ENCODE measurements at places on chromosomes 12 and 14.

- no peak for DNase-seq
Observed at GRCh38 chr14:104552738-104553125, 26.8 kb upstream of the C14orf180 start.

DNA sequence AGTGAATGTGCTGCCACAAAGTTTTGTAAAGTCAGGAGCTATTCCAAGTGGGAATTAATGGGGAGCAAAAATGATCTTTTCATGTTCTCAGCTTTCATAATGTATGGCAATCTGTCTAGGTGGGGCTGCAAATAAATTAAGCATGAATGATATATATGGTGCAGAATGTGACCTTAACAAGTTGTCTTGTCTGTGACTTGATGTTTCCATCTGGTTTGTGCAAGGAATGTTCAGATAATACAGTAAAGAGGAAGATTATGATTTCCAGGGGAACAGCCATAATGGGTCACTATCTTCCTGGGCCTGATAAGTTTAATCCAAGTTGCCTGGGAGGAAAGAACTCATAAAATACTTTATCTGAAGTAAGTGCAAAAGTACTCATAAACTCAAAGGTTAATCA is 1815.8 kb upstream of the FLRT2 start:
- no peak for DNase-seq

DNA sequence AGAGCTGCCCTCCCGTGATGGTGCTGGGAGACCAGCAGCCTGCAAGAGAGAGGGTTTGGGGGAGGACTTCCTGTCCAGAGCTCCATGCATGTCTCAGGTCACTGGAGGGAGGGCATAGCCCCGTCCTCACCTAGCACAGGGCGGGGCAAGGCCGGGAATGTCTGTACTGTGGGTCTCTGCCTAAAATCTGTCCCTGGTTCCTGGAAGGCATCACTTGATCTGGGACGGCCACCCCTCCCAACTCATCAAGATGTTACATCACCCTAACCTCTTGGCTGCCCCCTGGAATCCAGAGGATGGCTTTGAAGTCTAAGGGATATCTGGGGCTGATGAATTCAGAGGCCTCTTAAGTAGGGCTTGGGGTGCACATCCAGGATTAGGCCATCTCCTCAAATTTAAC is 37.0 kb upstream of the MEG3 start:
- peak; percentile 18 for DNase-seq

DNA sequence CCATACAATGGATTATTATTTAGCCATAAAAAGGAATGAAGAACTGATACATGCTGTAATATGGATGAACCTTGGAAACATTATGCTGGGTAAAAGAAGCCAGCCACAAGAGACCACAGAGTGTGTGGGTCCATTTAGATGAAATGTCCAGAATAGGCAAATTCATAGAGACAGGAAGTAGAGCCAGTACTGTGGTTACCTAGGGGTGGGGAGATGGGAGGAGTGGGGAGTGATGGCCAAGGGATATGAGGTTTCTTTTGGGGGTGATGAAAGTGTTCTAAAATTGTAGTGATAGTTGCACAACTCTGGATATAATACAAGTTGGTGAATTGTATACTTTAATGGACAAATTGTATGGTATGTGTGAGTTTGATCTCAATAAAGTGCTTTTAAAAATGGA is 18.6 kb downstream of the JDP2 start:
- no peak for DNase-seq

- DNase-seq: no peak
Observed at GRCh38 chr12:116551952-116552772, 7.0 kb upstream of the MAP1LC3B2 start.

GRCh38 chr12:122403831-122404230 is 18.6 kb downstream of the CLIP1 start:
- DNase-seq: no peak

GRCh38 chr14:46646796-46647195 is 4.8 kb downstream of the RPL10L start:
- no peak for DNase-seq

- no peak for DNase-seq
Observed at GRCh38 chr14:26794731-26795130, 196.9 kb upstream of the NOVA1 start.

GRCh38 chr12:116333402-116333801 is 55.9 kb upstream of the MED13L start:
- DNase-seq: no peak

GRCh38 chr12:111328138-111328537 is 40.8 kb downstream of the PHETA1 start:
- DNase-seq: no peak

DNA sequence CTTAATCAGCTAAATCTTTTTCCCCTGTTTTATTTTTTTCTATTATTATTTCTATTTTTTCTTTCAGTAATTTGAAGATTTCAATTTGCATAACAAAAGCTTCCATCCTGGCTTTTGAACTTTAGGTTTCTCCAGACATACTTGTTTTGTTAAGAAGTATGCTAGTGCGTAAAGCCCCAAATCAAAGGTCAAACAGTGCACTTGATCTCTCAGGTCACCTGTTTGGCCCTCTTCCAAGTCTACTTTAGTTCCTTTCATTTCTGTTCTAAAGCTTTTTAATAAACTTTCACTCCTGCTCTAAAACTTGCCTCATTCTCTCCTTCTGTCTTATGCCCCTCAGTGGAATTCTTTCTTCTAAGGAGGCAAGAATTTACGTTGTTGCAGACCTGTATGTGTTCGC is 54.6 kb upstream of the ATXN7L3B start:
- no peak for DNase-seq

GRCh38 chr12:45852508-45852907 is 123.0 kb downstream of the ARID2 start:
- no peak for DNase-seq

- DNase-seq: peak; percentile 69
Observed at GRCh38 chr12:22046090-22046967, at the start of gene CMAS. Gene CMAS (plus strand): TSS chr12:22046218. CDS start chr12:22046304, 86 bp downstream.

- no peak for DNase-seq
Observed at GRCh38 chr12:1793426-1794210, 26.7 kb upstream of the LRTM2 start.

- no peak for DNase-seq
Observed at GRCh38 chr14:51006324-51006723, 62.0 kb upstream of the PYGL start.

GRCh38 chr14:78182722-78183121 is 12.5 kb downstream of the NRXN3 start:
- DNase-seq: no peak

DNA sequence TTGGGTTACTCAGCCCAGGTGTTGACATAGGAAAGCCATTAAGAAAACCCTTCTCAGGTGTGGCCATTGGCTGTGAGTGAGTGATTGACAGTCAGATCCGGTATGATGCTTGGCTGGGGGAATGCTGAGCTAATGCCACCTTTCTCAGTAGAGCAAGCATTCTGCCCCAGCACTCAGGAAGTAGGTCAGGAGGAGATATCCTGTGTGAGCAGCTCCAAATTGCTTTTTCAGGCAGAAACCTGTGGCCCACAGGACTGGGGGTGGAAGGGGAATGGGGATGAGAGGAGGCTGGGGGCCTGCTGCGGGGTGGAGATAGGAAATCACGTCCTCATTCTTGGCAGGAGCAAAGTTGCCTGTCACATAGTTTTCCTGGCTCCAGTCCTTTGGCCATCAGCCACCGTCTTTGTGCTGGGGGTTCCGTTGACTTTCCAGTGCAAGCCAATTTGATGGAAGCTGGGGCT is 55.7 kb downstream of the NINJ2 start:
- no peak for DNase-seq

DNA sequence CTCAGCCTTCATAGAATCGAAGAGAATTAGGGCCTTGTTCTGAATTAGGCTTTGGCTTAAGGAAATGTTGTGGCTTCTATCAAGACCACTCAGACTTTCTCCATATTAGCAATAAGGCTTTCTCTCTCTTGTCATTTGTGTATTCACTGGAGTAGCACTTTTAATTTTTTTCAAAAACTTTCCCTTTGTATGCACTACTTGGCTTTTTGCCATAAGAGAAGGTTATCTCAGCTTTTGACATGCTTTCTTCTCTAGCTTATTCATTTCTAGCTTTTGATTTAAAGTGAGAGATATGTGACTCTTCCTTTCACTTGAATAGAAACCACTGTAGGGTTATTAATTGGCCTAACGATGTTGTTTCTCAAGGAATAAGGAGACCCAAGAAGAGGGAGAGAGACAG is 244.2 kb downstream of the GPHN start:
- no peak for DNase-seq

- no peak for DNase-seq
Observed at GRCh38 chr14:71594821-71595220, 337.4 kb upstream of the RGS6 start.

- no peak for DNase-seq
Observed at GRCh38 chr12:46219132-46219876, 49.5 kb downstream of the SLC38A1 start.

DNA sequence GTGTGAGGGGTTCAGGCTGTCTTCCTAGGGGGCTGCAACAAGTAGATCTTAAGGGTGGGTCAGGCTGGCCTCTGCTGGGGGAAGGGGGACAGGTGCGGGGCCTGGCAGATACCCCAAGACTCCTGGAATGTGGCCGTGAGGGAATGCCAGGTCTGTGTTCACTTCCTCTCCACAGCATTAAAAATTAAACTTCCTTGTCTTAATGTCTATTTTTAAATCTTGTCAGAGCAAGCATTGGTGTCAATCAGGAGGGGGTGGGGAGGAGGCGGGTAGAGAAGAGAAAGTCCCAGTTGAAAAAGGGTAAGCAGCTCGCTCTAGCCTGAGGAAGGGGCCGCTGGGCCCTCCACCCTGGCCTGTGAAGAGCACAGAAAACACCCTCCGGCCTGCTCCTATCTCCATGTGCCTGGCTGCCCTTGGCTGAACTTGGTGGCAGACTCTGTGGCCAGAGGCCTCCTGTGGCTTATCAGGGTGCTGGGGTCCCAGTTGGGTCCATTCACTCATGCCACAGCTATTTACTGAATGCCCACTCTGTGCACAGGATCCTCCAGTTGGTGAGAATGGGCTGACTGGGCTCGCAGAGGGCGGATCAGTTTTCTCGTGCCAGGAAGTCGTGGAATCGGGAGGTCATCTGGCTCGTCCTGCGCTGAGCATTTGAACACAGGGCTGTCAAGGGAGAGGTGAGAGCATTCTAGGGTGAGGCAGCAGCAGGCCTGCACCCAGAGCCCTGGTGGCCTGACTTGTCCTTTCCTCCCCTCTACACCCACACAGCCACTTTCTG is 128.8 kb downstream of the TSPAN9 start:
- DNase-seq: no peak

- DNase-seq: no peak
Observed at GRCh38 chr12:125198652-125199051, 133.4 kb downstream of the AACS start.

DNA sequence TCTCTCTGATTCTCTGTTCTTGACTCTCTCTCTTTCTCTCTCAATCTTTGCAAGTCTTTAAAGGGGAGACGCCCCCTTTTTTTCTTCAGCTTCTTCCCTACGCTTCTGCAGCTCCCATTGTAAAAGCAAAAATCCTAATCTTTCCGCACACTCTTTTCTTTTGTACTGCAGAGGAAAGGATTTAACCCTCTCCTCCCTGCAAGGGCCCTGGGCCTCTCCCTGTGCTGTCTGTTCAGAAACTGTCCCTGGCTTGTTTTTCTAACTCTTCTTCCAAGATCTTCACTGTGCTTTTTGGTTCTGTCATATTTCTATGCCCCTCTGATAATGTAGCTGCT is 10.9 kb upstream of the SALL2 start:
- DNase-seq: no peak

DNA sequence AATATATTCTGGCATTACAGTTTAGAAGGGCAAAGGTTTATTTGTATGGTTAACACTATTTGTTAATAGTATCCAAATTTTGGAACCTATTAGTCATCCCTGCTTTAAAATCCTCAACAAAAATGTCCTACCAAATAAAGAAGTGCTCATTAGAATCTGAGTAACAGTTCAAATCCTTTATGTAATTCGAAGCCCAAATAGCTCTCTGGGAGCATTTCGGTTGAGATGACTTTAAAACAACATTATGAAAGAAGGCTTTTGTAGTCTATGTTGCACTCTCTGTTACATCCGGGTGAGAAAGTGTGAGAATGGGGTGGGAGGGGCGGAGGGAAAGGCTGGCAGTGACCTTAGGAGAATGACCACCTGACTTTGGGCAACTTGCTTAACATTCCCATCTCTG is 59.7 kb downstream of the SLC38A1 start:
- DNase-seq: no peak

GRCh38 chr12:68482014-68482413 is 128.7 kb upstream of the RAP1B start:
- DNase-seq: no peak

GRCh38 chr12:123973552-123974341 is 732 bp downstream of the ZNF664 start:
- peak; percentile 17 for DNase-seq

DNA sequence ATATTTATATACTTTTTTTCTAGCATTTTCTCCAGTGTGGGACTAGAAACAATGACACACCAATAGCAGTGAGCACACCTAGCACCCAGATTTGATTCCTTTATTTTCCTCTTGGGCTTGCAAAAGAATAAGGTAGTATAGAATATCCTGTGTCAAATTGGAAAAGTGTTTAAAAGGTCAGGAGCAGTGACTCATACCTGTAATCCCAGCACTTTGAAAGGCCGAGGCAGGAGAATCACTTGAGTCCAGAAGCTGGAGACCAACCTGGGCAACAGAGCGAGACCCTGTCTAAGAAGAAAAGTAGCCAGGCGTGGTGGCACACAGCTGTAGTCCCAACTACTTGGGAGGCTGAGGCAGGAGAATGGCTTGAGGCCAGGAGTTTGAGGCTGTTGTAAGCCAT is 53.8 kb upstream of the SGPP1 start:
- no peak for DNase-seq

- no peak for DNase-seq
Observed at GRCh38 chr14:84485036-84485435, 1044.9 kb upstream of the FLRT2 start.

DNA sequence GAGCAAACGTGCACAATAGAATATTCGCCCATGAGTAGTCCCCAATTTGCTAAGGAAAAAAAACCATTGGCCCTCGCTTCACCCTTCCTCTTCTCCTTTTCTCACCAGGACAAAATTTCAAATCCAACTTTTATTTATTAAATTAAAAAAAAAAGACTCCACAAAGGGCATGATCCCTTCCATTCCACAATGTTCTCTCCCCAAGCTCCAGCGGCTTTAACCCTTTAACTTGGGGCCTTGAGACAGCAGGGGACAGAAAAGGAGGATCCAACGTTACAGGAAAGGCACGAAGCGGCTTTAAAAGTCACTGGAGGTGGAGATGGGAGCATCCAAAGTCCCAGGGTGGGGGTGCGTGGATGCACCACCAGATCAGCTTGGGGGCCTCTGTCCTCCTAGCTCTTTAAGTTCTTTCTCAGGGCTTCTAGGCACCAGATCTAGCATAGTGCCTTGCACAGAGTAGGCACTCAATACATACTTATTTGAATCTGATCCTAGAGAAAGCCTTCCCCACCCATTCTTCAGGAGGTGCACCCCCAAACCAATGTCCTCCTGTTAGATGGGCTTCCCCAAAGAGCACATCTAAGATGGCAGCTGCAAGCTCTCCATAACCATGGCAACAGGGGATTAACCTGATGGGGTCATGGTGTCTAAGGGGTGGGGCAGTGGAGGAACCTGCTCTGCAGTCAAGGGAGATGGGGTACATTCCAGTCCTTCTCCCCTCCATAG is 5.2 kb upstream of the AAAS start:
- no peak for DNase-seq

GRCh38 chr12:60522684-60523400 is 927.0 kb downstream of the SLC16A7 start:
- DNase-seq: no peak

GRCh38 chr12:96047229-96048211 is 12.1 kb upstream of the LTA4H start:
- DNase-seq: no peak

GRCh38 chr14:105014032-105014431 is 6.9 kb downstream of the CDCA4 start:
- no peak for DNase-seq

- DNase-seq: no peak
Observed at GRCh38 chr12:66665435-66665985, 13.4 kb downstream of the GRIP1 start.
